ENCODE measurements at places on chromosomes 6 and 20.

DNA sequence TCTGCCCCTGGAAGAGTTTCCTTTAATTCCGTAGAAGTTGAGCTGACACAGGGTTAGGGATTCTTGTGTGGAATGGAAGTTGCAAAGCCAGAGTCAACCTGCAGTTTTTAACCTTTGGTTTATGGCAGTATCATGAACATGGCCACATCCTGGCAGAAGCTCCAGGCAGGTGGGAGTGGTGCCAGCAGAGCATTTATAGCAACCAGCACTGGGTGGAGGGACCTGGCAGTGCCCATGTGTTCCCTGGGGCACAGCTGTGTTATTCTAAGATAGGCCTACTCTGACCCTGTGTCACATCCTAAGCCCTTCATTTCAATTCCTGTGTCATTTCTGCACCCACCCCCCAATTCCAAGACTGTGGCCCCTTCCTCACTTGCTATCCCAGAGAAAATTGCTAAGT is 26.1 kb upstream of the ZNF831 start:
- DNase-seq = no peak

DNA sequence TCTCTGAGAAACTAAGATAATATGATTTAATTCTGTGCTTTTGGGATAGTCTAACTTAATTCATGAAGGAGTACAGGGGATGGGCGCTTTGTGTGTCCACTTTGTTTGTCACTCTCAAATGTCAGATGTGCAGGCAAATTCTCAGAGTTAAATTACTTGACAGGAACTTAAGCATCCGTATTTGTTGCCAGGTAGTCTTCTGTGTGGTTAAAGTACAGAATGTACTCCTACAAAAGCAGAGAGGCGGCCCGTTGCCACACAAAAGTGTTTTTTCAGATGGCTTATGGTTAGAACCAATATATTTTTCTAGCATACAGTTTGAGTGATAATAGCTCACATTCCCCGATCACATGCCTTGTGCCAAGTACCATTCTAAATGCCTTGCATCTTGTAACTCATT is 234.4 kb downstream of the LAMA2 start:
- no peak for DNase-seq

- DNase-seq = no peak
Measured at GRCh38 chr6:84910906-84911607, 146.7 kb upstream of the TBX18 start.

- no peak for DNase-seq
Measured at GRCh38 chr20:58584051-58584824, 66.8 kb upstream of the STX16 start.

DNA sequence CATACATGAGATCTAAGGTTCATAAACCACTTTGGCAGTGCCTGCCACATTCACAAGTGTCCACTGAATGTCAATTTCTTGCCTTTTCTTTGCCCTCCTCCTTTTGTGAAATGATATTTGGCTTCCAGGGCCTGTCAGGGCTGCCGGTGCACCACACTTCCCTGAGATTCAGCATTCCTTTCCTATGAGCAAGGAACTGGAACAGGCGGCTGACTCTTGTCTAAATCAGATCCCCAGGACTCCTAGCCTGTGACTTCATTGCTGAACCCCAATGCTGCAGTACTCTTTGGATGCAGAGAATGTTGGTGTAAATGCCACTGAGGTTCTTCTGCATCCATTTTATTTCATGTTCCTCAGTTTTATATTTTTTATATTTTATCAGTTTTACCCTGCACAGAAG is 172.2 kb downstream of the ARID1B start:
- no peak for DNase-seq
